ENCODE measurements at places on chromosomes 2 and 18.

DNA sequence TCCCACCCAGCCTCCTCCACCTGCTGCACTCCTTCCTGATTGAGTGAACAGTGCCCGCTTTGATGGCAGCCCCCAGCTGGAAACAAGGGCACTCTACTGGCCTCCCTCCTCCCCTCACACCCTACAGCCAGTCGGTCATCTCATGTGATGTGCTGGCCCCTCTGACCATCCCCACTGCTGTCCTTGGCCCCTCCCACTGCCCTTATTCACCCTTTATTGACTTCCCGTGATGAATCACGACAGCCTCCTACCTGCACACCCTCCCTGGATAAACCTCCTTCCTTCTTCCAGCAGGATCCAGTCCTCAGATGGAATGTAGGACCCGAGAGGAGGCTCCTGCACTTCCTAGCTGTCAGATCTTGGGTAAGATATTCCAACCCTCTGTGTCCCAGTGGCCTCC is 186.5 kb upstream of the SH3BP4 start:
- H3K36me3 ChIP-seq, result no peaks in the 10 kb centered on the region
- no peak overlapping the region for H3K4me3 ChIP-seq
- no peaks in the 10 kb centered on the region for H3K27me3 ChIP-seq
- no peak for DNase-seq
- H3K27ac ChIP-seq, result no peak overlapping the region

GRCh38 chr18:62919109-62919838 is 203.9 kb downstream of the PHLPP1 start:
- H3K4me1 ChIP-seq, result peaks cover 1% of the 10 kb centered on the region
- no peaks in the 10 kb centered on the region for H3K36me3 ChIP-seq
- no peak overlapping the region for H3K27ac ChIP-seq
- H3K27me3 ChIP-seq, result no peaks in the 10 kb centered on the region
- DNase-seq, result no peak

DNA sequence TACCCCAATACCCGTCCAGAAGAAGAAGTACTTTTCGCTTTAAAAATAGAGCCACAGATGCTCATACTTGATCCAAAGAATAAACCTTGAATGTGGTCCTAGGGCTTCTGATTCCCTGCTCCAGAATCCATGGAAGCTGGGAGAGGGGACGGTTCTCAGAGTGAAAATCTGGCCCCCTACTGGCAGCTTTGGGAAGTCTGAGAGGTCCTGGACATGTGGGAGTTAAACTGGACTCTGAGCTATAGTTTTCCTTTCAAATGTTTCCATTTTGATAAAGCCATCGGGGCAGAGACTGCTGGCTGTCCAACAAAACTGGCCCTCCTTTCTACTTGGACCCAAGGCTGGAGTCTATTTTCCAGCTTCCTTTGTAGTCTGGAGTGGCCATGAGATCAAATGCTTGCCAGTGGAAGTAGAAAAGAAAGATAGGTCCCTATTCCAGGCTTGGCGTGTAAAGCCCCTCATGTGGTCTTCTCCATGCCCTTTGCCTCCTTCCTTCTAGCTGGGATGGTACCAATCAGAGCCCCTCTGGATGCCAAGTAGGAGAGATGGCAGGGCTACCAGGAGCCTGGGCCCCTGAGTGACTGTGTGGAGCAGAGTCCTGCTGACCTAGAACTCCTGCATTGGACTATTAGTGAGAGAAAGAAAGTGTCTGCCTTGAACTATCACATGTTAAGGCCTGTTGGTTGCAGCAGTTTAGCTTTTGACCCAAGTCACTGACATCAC is 37.7 kb upstream of the TBC1D8 start:
- no peaks in the 10 kb centered on the region for H3K36me3 ChIP-seq
- H3K27me3 ChIP-seq, result no peaks in the 10 kb centered on the region
- H3K4me1 ChIP-seq, result no peaks in the 10 kb centered on the region
- no peak overlapping the region for H3K27ac ChIP-seq

- H3K4me3 ChIP-seq, result no peak overlapping the region
- no peak overlapping the region for H3K27ac ChIP-seq
- peak; percentile 11 for DNase-seq
Measured at GRCh38 chr2:118061135-118061955, 26.9 kb upstream of the INSIG2 start.

- H3K4me3 ChIP-seq, result no peak overlapping the region
- H3K36me3 ChIP-seq, result peaks cover 9% of the 10 kb centered on the region
- peak overlapping the region; percentile 31 for H3K27ac ChIP-seq
- DNase-seq, result no peak
Measured at GRCh38 chr2:86744152-86744551, 24.1 kb downstream of the RMND5A start.

- no peak overlapping the region for H3K27ac ChIP-seq
- H3K4me1 ChIP-seq, result no peaks in the 10 kb centered on the region
- H3K36me3 ChIP-seq, result no peaks in the 10 kb centered on the region
- H3K4me3 ChIP-seq, result no peak overlapping the region
- H3K27me3 ChIP-seq, result no peaks in the 10 kb centered on the region
Measured at GRCh38 chr18:9156604-9157249, 20.1 kb downstream of the ANKRD12 start.

DNA sequence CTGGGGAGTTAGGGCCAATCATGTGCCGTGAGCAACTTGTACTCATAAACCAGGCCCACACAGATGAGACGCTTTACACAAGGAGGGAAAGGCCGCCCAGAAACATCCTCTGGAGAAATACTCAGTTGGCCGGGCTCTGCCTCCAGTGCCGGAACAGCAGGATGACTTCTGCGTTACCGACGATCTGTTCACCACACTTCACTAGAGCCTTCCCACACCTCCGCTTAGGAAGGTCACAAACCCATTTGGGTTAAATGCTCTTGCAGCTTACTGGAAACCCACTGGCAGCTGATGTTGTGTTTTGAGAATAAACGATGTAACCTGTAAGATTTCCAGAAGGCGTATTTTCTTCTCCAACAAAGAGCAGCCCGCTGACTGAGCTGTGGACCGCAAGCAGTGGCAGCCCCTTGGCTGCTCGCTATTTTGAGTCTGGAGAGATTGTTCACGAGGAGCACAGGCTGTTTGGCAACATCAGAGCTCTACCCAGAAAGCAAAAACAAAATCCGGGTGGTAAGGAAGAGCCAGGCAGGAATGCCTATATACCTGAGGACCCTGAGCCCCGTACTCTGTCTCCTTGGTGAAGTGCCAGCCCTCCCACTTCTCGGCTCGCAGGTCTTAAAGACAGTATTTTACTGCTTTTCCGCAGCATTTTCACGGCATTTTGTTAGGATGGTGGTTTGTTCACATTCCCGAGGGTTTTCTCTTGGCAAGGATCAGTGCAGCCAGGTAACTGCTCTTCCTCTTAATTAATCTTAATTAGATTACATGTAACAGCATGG is 44.0 kb downstream of the COLEC12 start:
- H3K27me3 ChIP-seq, result no peaks in the 10 kb centered on the region
- H3K4me1 ChIP-seq, result peaks cover 5% of the 10 kb centered on the region
- DNase-seq, result peak; percentile 87
